ENCODE measurements at places on chromosomes 11 and 22.
A peak's percentile ranks its signal among the peaks of the same experiment; 100 is the strongest.

DNA sequence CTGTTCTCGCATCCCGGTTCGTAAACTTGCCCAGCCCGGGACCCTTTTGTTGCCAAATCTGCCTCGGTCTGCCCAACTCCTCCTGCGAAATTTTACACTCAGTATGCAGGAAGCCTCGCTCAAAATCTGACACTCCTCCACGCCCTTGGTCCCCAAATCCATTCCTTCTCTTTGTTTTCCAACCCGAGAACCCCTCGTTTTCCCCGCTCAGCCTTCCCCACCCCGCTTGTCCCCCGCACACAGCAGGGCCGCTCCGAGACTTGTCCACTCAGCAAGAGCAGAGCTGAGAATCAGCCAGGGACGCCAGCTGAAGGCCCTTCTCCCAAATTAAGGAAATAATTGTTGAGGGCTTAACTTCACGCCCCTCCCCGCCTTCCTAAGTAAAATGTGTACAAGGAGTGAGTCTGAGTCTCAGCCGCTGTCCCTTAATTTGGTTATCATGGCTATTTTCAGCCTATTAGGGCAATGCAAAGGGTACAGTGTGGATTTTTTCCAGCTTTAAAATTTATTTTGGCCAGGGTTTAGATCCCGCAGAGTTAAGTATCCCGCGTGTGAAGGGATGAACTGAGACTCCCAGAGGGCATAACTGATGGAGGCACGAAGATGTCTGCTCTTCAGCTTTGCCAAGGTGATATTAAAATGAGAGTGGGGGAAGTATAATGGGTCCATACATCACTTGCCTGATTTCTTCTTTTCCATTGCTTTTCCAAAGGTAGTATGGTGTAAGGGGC is 581 bp upstream of the FBXO3 start:
- DNase-seq, result no peak

DNA sequence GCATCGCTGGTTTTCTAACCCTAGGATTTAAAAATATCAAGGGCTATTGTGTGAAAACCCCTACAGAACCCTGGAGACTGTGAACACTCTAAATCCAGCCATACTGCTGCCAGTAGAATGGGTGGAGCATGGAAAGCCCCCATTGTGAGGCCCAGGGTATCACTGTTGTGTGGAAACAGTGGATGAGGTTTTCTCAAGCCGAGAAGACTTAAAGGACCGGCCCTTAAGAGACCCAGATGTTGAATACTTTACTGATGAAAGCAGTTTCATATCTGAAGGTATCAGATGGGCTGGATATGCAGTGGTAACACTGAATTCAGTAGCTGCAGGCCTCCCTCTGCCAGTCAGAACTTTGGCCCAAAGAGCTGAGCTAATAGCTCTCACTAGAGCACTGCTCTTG is 41.6 kb upstream of the GLYAT start:
- DNase-seq, result no peak

GRCh38 chr22:19051381-19052072 is 70.7 kb downstream of the DGCR2 start:
- DNase-seq, result no peak

GRCh38 chr11:16935518-16936302 is 78.5 kb downstream of the PLEKHA7 start:
- DNase-seq, result peak; percentile 51

- no peak for DNase-seq
These were observed 24.7 kb downstream of the KCNE3 start for GRCh38 chr11:74442636-74443035.

DNA sequence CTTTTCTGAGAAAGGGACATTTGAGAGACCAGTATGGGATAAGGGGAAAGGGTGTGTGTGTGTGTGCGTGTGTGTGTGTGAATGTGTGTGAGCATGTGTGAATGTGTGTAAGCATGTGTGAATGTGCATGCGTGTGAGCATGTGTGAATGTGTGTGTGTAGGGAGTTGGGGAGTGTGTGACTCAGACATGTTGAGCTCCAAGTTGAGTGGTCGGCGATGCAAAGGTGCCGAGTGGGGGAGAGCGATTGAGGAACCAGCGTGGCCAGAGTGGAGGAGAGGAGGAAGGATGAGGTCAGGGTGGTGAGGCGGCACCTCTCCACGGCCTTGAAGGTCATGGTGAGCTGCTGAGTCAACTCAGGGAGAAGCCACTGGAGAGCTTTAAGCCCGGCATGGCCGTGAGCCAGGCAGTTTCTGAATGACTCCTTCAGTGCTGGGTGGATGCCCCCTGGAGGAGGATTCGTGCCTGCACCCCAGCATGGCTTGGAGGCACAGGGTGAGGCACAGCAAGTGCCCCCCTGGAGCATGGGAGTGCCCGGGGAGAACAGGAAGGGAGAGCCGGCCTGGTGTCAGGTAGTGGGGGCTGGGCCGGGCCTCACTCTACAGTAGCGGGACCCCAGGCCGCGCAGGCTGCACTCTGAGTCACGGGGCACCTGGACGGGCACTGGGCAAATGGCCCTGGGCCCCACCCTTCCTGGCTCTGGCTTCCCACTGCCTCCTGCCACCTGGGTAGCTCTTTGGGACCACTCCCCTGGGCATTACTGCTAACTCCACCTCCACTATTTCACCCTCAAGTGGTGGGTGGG is 8.2 kb upstream of the CCDC88B start:
- peak; percentile 79 for DNase-seq

Data from GM10248 (cell line).